ENCODE measurements at places on chromosomes 1 and 21. TPM values are rescaled to one million over a fixed set of nuclear protein-coding genes. Genes with fewer than 3 reads are reported as not detected.

The CCDC181 gene
- total RNA-seq: 0.70 TPM

The HSPB7 gene
- 4.8 TPM for total RNA-seq

The GPR37L1 gene
- not detected for total RNA-seq

The S100A12 gene
- total RNA-seq: 0.44 TPM

The C4BPB gene
- 6.3 TPM for total RNA-seq

The MSH4 gene
- total RNA-seq: 0.14 TPM

The CELA3A gene
- 21,488 TPM for total RNA-seq

The OXCT2 gene
- total RNA-seq: 0.98 TPM

The MAB21L3 gene
- not detected for total RNA-seq

The TSPEAR gene
- total RNA-seq: 0.31 TPM

The SPRR2G gene
- total RNA-seq: not detected

The INTS7 gene
- 10.1 TPM for total RNA-seq

The KIAA0040 gene
- total RNA-seq: 34.2 TPM
